ENCODE measurements at places on chromosomes 12 and 14.

GRCh38 chr12:120013659-120014380 lies 24.8 kb downstream of the BICDL1 start:
- DNase-seq = no peak

DNA sequence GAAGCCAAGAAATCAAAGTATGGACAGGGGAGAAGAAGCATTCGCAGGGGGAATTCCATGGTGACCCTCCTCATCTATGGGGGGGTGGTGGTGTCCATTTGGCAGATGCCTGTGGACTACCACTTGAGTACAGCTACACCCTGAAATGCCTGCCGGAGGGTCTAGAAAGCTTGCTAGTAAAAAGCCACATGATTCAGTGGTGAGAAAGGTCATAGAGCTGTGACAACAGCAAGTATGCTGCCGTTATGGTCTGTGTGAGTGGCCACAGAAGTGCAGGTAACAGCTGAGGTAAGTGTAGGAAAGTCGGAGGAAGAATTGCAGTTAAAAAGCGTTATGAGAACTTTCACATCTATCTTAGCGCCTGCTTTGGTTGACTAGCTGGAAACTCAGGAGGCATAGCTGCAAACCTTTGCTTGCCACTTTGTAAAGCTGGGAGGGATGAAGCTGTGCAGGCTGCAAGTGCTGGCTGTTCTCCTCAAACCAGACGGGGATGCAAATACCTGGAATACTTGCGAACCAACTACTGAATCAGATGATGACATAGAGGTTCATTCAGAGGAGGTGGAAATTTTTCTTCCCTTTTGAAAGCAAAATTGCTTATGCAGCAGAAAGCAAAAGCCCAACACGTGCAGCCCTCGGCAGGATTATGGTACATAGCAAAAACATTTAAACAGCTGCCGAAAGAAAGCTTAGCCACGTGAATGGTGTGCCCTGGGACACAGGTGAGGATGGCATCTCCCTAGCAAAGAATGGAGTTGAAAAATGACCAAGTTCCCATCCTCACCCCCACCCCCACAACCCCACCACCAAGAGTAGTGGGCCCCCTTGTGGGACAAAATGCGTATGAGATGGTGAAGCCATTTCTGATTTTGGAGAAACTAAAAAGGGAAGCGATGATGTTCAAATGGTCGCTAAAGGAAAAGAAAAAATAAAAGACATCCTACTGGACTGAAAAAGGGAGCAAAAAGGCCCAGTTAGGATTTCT lies 287.0 kb downstream of the RERGL start:
- no peak for DNase-seq

- DNase-seq = no peak
These were observed 100.6 kb downstream of the DPF3 start for GRCh38 chr14:72793156-72793939.

DNA sequence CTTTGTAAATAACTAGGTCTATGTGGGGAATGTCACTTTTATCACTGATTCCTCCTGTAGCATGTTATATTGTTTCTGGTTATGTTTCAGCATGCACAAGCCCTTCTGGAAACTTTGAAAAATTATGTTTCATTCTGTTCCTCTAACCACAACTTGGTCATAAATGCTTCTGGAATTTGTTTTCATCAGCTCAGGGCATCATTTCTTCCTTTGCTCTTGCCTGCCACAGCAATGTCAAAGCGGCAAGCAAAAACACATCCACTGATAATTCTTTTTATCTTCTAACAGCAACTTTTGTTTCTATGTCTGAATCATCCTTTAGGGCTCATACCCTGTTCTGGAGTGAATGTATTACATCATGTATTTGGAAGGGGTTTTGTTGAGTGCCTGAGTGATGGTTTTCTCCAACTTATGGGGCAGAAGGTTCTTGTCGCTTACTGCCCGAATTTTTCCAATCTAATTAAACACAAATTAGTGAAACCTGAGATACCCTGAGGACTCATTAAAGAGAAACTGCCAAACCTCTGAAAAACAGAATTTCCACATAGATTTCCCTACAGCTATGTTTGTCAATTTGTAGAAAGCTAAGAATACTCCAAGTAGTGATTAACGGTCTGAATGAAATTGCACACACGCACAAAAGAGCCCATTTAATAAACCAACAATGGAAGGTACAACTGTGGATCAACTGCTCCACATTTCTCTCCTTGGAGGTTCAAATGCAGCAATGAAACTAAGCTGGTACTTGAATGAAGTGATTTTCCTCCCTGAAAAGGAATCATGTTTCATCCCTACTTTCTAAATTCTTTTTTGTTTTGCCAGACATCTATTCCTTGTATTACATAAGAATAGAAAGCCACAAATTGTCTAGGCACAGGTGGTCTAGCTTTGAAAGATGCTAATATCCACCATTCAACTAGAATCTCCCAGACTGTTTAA lies 173.5 kb upstream of the KRR1 start:
- no peak for DNase-seq

- DNase-seq = no peak
These were observed 180.6 kb downstream of the LRRK2 start for GRCh38 chr12:40405419-40405818.

DNA sequence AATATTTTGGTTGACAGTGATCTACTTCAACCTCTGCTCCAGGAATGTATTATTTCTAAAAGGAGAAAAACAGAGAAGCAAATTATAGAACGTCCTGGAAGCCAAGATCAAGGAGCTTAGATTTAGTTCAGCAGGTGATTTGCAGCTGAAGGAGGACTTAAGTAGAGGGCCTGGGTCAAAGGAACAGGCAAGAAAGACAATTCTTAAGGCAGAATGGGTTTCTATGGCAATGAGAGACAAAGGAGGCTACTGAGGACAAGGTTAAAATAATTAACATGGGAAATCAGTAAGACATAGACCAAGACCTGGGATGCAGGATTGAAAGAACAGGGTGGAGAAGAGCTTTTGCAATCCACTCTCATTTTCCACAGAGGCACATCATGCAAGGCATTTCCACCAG lies 2.4 kb upstream of the SNW1 start:
- DNase-seq = no peak

DNA sequence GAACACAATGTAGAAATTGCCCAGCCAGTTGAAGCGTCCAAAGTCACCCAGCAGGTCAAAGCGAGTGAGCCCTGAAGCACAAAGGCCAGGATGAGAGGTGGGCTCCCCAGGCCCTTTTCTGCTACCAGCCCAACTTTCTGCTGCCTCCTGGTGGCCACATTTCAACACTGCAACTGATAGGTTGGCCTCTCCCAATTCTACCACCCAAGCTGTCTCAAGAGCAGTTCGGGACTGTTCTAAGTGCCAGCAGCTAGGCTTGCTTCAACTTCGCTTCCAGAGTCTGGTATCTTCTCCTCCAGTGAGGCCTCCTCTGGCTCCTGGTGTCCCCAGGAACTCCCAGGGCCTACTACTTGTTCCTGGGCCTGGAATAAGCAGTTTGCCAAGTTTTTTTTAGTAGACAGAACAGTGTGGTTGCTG lies 3.4 kb upstream of the DHH start:
- peak; percentile 44 for DNase-seq

GRCh38 chr14:103736546-103737431 lies 21.2 kb downstream of the ZFYVE21 start:
- DNase-seq = no peak

- DNase-seq = no peak
These were observed 56.7 kb downstream of the MSRB3 start for GRCh38 chr12:65335021-65335714.

- DNase-seq = no peak
These were observed at the start of gene ABCC9 for GRCh38 chr12:21940549-21941505. Gene ABCC9, minus strand, starts transcription at chr12:21941426. Its CDS starts 4,752 bp downstream, at chr12:21936674.

- no peak for DNase-seq
These were observed 1135.8 kb downstream of the BCL11B start for GRCh38 chr14:98136012-98136789.

GRCh38 chr12:116465407-116465806 lies 93.8 kb upstream of the MAP1LC3B2 start:
- DNase-seq = no peak

- no peak for DNase-seq
These were observed 60.5 kb downstream of the ERGIC2 start for GRCh38 chr12:29320295-29321085.

DNA sequence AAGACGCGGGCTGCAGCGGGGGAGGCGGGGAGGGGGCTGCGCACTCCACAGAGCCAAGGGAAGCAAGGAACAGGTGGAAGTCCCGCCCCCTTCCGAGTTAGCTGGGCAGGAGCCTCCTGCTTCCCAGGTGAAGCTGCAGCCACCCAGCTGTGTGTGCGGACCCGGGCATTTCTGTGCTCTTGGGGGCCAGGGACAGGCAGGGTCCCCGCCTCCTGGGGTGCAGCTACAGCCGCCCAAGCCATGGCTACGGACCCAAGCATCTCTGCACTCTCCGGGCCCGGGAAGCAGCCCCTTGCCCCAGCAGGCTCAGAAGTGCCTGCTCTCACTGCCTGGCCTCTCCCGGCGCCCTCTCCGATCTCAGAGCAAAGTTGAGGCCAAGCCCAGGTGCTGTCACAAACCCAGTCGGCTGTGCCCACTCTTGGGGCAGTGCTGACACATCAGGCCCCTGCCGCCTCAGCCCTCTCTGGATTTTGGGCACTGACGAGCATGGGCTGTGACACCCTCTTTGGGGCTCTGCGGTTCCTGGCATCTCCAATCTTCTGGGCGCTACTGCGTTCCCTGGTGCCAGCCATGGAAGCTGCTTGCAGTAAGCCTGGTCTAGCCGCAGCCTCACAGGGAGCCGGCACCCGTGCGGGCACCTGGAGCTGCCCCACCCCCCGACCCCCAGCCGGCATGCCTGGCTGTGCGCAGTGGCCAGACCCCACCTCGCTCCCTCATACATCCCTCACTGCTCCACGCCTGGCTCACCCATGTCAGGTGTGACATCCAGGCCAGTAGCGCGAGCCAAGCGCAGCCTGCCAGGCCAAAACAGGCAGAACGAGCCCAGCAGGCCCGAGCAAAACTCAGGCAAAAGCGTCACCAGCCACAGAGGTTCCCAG lies 8.5 kb upstream of the MGAT4C start:
- no peak for DNase-seq

DNA sequence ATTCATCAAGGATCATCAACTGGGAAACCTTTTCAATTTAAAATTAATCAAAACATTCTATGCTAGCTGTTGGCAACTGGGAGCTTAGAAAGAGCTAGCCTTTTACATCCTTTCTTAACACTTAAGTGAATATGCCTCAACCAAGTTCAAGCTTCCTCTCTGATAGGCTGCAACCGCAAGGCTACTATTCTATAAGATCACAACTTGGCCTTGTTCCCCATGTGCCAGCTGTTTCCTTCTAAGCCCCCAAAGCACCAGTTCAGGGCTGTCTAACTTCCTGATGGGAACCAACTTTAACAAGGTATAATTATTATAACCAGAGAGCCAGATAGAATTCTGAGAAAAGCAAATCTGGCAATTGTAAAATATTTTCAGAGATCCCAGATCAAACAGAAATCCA lies 37.0 kb downstream of the KCNC2 start:
- no peak for DNase-seq

GRCh38 chr14:67411820-67412421 lies at the start of gene PLEK2:
Gene PLEK2, minus strand, starts transcription at chr14:67412165. Its CDS starts 106 bp downstream, at chr14:67412059.
- peak; percentile 47 for DNase-seq

- DNase-seq = no peak
These were observed 36.2 kb downstream of the MED13L start for GRCh38 chr12:116241157-116241759.

DNA sequence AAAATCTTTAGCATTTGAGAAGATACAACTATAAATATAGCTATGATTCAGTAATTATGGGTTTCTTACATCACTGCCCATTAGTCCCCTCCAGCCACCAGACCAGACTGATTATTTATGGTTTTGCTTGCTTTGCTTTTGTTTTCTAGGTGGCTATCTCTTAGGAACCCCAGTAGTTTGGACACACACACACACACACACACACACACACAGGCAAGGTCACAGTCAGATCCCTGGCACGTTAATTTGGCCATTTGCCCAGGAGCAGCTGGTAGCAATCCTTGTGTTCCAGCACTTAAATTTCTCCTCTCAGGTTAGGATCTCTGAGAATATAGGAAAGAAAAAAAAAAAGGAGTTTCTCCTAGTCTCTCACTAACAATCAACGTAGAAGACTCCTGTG lies 90.2 kb upstream of the RESF1 start:
- DNase-seq = no peak

GRCh38 chr12:14175206-14175605 lies 190.3 kb upstream of the ATF7IP start:
- DNase-seq = no peak

GRCh38 chr12:125159702-125160101 lies 94.5 kb downstream of the AACS start:
- DNase-seq = no peak

DNA sequence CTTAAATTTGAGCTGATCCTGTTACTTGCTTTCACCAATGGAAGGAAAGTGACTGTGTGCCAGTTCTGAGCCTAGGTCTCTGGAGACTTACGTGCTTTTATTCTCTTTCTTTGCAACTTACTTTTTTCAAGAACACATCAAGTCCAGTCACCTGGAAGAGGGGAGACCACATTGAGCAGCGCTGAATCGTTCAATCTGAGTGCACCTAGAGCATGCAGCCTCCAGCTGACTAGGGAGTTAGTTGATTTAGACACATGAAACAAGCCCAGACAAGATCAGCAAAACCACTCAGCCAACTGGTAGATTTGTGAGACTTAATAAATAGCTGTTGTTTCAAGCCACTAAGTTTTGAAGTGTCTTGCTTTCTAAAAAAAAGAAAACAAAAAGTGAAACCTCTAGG lies 1014.8 kb upstream of the FBXO33 start:
- no peak for DNase-seq

DNA sequence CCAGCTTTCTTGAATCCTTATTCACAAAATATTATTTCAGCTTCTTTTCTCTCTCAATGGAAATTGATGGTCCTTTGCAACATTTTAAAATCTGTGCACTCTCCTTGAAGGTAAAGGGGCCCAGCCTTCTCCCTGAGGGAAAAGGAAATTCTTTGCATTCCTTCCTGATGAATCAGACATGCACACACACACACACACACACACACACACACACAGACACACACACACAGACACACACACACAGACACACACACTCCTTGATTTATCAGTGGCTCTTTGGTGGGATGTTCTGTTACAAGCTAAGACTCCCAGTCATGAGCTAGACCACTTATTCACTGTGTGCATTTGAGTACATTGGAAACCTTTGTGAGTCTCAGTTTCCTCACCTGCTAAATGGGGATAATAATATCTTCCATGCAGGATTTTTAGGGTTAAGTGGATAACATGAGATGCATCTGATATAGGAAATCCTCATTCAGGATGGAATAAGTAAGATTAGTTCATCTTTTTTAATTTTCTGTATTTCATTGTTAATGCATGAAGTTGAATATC lies 45.1 kb upstream of the HMGA2 start:
- DNase-seq = no peak

DNA sequence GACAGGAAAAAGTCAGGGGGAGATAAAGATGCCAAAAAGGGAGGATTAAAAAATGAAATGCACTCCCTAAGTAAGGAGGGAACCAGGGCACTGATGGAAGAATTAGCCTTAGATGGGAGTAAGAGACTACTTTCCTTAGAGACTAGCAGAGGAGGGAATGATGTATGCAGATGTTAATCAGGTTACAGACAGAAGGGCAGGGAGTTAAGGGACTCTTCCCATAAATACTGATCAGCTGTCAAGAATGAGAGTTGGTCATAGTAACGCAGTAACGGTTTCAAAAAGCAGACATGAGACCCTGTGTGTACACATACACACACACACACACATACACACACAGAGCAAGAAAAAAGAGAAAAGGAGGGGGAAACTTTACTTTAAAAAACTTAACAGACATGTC lies 93.4 kb downstream of the PHLDA1 start:
- DNase-seq = no peak

- DNase-seq = no peak
These were observed 116.0 kb upstream of the FLRT2 start for GRCh38 chr14:85413836-85414526.

Data from activated effector memory CD4-positive, alpha-beta T cell treated with Interleukin-2 at 50 U/mL for 16 hours (primary cell).